Hippocampal formation (tissue), 2 donors: ENCODE measurements at places on chromosomes 4 and X.

- no peak for DNase-seq
These were observed 48.3 kb upstream of the NOCT start for GRCh38 chr4:138967313-138967712.

GRCh38 chrX:48472851-48473703, 2.9 kb upstream of the FTSJ1 start:
- no peak for DNase-seq

GRCh38 chr4:150699599-150699998, 117.6 kb downstream of the MAB21L2 start:
- DNase-seq: no peak

DNA sequence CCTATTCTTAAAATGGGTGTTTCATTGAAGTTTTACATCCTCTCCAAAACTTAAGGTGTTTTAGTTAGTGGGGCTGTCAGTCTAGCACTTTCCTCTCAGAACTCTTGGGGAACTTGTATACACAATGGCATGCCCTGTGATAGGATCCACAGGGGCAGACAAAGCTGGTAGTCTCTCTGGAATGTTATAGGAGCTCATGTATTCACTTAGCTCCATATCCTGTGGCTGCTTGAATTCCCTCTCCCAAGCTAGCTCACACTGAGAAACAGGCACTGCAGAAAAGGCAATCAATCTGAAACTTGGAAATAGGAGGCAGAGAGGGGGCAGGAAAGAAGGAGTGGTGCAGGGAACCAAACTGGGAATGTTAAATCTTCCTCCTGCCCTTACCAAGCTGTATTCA, 26.3 kb upstream of the ARMCX2 start:
- DNase-seq: no peak

- DNase-seq: peak; percentile 62
These were observed 829 bp downstream of the ELOVL6 start for GRCh38 chr4:110197529-110198042.

- DNase-seq: no peak
These were observed 150.3 kb downstream of the RELL1 start for GRCh38 chr4:37535872-37536271.

DNA sequence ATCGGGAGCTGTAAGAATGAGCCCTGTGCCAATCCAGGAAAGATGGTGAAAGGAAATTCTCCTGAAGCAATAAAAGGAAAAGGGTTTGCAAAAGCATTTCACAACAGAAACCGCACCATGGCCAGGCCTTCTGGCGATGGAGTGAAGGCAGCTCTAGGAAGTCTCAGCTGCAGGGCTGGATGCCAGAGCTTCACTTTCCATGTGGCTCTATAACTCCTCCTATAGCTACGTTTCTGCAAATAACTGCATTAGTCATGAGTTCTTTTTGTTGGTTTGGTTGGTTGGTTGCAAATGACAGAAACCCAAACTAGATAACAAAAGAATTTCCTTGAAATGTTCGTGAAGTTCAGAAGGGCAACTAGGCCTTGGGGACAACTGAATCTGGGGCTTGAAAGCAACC, 84.6 kb downstream of the RELL1 start:
- DNase-seq: no peak
